ENCODE measurements at places on chromosomes 4 and X. TPM values are rescaled to one million over a fixed set of nuclear protein-coding genes. Genes with fewer than 3 reads are reported as not detected.
A peak's percentile ranks its signal among the peaks of the same experiment; 100 is the strongest.

- no peak for DNase-seq
These were observed 107.8 kb downstream of the IQCM start for GRCh38 chr4:149707862-149708261.

The EDA gene
- total RNA-seq: 0.10 TPM

GRCh38 chr4:48093991-48094416, 40.0 kb downstream of the TXK start:
- DNase-seq: peak; percentile 61

GRCh38 chr4:187544461-187545053, 451.0 kb upstream of the ZFP42 start:
- DNase-seq: no peak

GRCh38 chr4:54228961-54229501, at the start of gene PDGFRA:
PDGFRA (plus strand) TSS chr4:54229293; CDS start chr4:54258769, 29,476 bp downstream.
- no peak for DNase-seq

GRCh38 chr4:20318909-20319277, 67.2 kb downstream of the SLIT2 start:
- no peak for DNase-seq

The PLP1 gene
- not detected for total RNA-seq

GRCh38 chr4:78937837-78938236, 1.4 kb downstream of the PAQR3 start:
- DNase-seq: no peak

GRCh38 chr4:10032625-10033024, 11.3 kb upstream of the SLC2A9 start:
- DNase-seq: no peak
